Kidney epithelial cell (primary cell): ENCODE measurements at places on chromosomes 2 and 18. TPM values are rescaled to one million over a fixed set of nuclear protein-coding genes. Genes with fewer than 3 reads are reported as not detected.

The C18orf63 gene
- under 0.01 TPM in 1 of 2 replicates, not detected in the other for total RNA-seq

The IL1B gene
- total RNA-seq, result 0.13 TPM in 1 of 2 replicates, not detected in the other

The ABCG8 gene
- total RNA-seq, result not detected in 2 replicates

The DNAJC5G gene
- total RNA-seq, result not detected in 2 replicates

The RTP5 gene
- not detected in 2 replicates for total RNA-seq

The WDPCP gene
- 3.3 and 3.6 TPM in 2 replicates for total RNA-seq
